ENCODE measurements at places on chromosomes 1 and 21.

DNA sequence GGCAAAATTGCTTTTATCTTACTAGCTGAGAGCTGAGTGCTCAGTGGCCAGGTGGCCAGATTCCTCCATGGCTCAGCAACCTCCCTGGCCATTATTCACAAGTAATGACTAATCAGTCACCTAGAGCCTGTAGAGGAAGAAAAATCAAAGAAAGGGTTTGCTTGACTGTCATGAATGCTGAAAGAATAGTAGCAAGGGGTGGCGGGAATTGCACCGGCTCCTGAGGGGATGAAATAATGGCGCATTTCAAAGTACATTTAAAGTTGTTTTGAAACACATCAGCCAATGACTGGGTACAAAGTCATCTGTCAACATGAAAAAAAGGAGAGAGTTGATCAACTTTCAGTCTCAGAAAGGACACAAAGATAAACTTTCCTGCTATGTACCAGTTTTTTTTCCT is 99.5 kb downstream of the OMA1 start:
- no peak for DNase-seq

- DNase-seq = no peak
These were observed 186.8 kb downstream of the SMYD3 start for GRCh38 chr1:246320286-246320685.

GRCh38 chr1:62386351-62387121 is 50.3 kb upstream of the USP1 start:
- DNase-seq = no peak

DNA sequence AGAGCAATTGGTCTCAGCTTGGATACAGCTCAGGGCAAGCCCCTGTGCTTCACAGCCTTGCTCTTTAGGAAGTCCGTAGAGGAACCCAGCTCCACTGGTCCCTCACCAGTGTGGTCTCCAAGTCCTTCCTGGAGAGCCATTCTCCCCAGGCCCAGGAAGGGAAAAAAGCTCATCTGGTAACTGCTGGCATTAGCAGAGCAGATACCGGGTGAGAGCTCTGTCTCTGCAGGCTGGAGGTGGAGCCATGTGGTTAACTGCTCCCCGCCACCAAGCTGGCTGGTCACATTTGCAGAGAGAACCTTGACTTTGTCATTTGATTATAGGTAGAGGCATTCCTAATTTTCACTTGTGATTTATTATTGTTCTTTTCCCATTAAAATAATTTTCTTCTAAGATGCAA is 169.6 kb downstream of the ROR1 start:
- no peak for DNase-seq

GRCh38 chr1:57066980-57067610 is 101.3 kb upstream of the C8B start:
- no peak for DNase-seq

GRCh38 chr1:40122855-40123254 is 25.8 kb upstream of the PPT1 start:
- no peak for DNase-seq

DNA sequence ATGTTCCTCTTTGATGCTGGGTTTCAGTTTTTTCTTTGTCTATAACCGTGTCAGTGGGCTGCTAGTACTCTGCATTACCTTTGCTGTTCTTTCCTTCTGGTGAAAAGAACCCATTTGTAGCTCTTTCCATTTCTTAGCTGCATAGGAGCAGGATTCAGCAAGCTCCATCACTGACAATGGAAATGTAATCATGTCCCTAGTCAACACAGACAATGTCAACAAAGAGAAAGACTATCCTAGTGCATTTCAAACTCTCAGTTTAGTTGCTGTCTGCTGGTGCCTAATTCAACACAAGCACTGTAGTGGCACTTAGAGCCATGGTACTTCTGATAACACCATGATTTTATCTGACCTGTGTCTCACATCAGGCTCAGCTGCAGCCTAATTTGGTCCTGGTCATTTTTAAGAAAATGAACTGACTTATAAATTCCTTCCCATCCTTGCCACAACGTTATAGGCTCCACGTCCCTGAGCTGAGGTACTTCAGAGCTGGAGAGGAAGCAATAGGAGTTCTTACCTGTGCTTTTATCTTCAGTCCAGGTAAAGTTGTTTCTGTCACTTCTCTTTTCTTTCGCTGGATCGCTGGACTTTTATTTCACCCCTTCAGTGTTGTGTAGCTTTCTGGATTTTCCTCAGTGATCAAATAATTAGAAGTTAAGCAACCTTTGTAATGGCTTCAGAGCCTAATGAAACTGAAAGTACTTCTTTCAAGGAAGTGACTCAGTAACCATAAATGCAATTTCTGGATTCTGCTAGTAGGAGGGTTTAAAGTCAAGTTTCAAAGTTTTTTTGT is at the start of gene GBP3:
TSS of gene GBP3 (minus strand) at position 700 of the 793 bp plus-strand sequence. CDS start 2,145 bp downstream, outside the sequence.
- DNase-seq = no peak

DNA sequence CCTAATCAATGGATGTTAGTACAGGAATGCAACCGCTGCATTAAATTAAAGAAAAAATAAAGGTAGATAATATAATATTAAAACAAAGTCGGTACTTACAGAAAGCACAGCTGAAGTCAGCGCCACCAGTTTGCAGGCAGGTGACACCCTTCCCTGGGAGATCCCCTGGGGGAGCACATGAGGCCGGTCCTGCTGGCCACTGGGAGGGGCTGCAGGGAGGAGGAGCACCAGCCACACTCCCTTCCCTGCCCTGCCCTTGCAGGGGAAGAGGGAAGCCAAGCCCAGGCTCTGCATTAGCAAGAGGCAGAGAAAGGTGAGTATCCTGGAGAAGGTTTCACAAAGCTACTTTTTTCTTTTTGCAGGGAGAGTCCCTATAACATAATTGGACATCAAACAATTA is 507.0 kb downstream of the AJAP1 start:
- DNase-seq = no peak

- no peak for DNase-seq
These were observed 161.6 kb upstream of the VAMP3 start for GRCh38 chr1:7609311-7609994.

- DNase-seq = no peak
These were observed 34.9 kb upstream of the VASH2 start for GRCh38 chr1:212915245-212916091.

- no peak for DNase-seq
These were observed 68.7 kb downstream of the NTPCR start for GRCh38 chr1:233019083-233019482.

DNA sequence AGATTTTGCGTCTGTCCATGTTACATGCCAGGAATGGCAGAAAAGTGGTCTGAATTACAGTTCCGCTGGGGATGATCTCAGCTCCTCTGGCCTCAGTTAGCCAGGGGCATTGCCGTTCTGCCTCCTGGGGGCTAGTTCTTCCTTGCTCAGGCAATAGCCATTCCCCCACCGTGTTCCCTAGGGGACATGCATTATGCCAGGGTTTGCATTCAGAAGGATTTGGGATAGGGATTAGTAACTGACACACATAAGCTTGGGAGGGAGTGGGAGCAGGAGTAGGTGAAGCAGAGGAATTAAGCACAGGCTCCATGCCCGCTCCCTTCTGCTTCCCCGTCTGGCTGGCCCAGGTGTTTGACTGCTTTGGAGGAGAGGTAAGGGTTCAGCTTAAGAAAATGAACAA is 12.7 kb downstream of the LRRC71 start:
- DNase-seq = no peak

- DNase-seq = no peak
These were observed 160.9 kb downstream of the GPATCH2 start for GRCh38 chr1:217469983-217470382.

GRCh38 chr1:230231774-230232145 is 164.7 kb downstream of the GALNT2 start:
- no peak for DNase-seq

- DNase-seq = no peak
These were observed 4.7 kb downstream of the HES2 start for GRCh38 chr1:6414881-6415626.

- DNase-seq = no peak
These were observed 92.1 kb downstream of the DDAH1 start for GRCh38 chr1:85372683-85373377.

DNA sequence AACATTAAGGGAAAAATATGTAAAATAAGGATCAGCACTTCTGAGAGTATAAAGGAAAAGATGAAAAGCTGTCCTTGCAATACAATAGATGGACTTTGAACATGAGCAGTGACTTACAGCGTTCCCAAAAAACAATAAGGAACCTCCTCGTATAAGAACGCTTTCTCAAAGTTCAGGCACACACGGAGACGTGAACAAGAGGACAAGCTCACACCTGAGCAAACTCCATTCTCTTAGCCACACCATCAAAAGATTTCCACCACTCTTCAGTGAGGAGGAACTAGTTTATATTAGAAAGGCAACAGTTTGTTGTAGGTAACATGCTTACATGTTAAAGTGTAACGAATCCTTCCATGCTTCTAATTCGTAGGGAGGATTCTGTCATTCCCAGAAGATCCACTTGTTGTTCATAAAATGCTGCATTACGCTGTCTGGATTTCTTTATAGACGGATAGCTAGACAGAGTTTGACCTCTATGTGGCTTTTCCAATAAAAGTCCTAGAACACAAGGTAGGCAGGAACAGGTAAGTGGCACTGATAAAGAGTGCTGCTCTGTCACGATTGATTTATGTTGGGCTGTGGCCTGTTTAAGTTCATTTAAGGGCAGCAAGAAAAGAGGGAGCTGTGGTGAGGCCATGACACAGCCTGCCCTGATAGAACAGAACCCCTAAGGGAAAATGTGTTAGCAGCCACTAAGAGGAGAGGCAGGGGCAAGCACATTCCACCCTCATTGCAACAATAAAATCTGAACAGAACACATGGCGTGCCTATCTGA is 37.0 kb upstream of the ATP1A1 start:
- no peak for DNase-seq

DNA sequence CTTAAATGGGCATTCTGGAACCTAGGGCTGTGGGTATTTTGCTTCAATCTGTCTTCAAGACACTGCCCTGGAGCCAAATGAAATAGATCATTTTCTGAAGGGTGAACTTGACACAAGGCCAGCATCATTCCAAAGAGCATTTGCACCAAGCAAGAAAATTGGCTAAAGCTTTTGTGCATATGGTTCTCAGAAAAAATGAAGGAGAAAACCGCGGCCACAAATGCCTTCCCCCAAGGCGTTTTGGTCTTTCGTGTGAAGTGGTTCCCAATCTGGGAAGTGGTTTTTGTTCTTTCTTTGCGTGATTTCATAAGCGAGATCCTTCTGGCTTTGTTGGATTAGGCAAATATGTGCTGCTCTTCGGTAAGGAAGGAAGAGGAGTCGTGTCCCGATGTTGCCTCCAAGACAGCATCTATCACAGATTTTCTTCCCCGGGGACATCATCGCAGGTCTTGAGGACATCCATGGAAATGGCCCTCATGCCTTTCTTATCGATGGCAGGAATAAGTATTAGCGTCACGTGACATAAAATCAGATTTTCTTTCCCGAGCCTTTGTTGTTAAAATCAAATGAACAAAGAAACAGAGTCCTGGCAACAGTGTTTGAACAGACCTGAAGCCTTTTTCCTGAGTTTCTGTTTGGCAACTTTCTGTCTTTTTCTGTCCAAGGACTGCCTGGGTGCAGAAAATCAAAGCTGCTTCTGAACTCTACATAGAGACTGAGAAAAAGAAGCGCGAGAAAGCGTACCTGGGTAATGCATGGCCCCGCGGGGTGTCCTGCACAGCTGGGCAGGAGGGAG is 31.0 kb downstream of the ATP5PO start:
- DNase-seq = no peak

GRCh38 chr1:31752952-31753475 is 11.1 kb downstream of the ADGRB2 start:
- no peak for DNase-seq

DNA sequence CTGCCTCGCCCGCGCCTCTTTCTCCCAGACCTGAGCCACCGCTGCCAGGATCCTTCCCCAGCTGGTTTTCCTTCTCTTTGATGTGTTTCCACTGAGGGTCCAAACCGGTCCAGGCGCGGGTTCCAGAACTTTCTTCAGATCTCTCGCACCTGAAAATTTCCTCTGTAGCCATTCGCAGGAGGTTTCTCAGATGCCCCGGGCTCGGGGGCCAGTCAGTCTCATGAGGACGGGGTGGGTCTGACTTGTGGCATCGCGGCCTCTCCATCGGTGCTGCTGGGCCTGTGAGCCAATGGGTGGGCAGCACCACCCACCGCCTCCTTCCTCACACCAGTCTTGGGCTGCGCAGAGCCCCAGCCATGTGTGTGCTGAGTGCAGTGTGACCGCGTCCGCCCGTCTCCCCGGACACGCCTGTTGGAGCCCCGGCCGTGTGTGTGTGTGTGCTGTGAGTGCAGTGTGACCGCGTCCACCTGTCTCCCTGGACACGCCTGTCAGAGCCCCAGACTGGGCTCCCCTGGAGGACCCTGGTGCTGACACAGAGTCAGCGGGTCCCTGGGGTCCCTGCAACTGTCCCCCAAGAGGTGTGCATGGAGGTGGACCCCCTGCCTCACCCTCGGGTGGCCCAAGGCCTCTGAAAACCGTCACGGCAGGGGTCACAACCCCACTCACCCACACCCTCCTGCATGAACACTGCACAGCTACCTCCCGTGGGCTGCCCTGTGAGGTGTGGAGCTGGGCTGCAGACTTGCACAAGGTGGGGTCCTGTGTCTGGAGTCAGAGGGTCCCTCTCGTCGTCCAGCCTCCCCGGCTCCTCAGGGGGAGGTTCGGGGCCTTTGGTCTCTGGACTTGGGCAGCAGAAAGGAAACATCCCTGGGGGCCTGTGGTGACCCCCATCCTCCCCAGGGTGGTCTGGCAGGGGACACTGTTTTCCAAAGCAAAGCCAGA is 20.2 kb downstream of the COL18A1 start:
- no peak for DNase-seq

GRCh38 chr1:174795806-174796205 is 203.9 kb upstream of the CACYBP start:
- DNase-seq = no peak

DNA sequence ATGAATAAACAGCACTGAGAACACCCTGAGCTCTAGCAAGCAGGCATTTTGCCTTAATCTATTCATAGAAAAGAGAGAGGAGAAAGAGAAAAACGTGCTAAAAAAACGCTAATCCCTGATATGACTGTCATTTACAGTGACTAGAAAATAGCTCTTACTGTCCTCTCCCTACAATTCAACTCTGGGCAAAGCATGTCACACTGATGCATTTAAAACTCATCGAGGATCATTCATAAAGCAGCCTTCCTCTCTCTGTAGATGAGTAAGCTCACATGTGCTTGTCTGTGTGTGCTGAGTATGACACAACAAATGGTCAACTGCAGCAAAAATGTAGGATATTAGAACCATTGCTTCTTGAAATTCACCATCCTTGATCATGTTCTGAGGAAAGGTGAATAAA is 109.0 kb downstream of the SGIP1 start:
- no peak for DNase-seq

- no peak for DNase-seq
These were observed 54.8 kb upstream of the NRDC start for GRCh38 chr1:51933344-51933743.

GRCh38 chr1:21937034-21937371 is at the start of gene HSPG2:
HSPG2 (minus strand) TSS chr1:21937310; CDS start chr1:21937217, 93 bp downstream.
- DNase-seq = no peak

- DNase-seq = no peak
These were observed 70.2 kb upstream of the CDC42BPA start for GRCh38 chr1:227388214-227389168.

DNA sequence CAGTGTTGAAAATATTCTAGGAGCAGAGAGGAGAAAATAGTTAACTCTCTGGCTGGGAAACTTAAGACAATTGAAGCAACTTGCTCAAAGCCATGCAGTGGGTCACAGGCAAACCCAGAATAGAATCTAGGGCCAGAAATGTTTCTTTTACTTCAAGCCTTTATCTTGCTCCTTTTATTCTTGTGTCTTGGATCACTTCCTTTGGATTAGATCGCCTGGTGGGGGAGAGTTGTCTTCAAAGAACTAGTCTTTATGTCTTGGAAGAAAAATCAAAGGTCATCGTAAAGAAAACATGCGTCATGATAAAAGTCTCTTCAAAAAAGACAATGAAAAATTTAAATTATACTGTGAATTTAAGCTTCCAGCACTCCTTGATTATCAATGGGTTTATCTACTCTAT is 493.6 kb upstream of the USP24 start:
- DNase-seq = no peak

Measured in activated T-helper 1 cell treated with anti-CD3 and anti-CD28 coated beads, Interleukin-12 subunit alpha, Interleukin-12 subunit beta, Interleukin-2, Interleukin-4 antibody, amounts not matched to agents 30 ng/mL and 10 ng/mL and 1 ng/mL, durations not matched to agents 14 hours and 24 hours and 36 hours (primary cell).